ENCODE measurements at places on chromosomes 6 and 20.

DNA sequence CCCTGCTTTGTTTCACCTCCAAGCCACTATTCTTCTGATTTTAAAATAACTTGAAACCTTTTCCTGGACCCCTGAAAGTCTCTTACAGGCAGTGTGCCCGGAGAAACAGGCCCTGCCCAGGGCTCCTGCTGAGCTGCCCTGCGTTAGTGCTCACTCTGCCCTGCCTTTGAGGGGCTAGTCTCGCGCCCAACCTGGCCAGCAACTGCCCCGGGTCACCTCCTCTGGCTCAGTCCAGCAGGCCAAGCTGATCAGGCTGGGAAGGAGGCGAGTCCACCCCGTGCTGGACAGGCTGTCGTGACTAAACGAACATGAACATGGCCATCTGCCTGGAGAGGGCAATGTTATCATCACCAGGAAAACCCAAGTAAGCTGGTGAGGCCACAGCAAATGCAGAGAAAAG is 245.4 kb downstream of the ANKRD60 start:
- no peak overlapping the region for H3K27ac ChIP-seq
- H3K4me3 ChIP-seq: no peak overlapping the region
- H3K27me3 ChIP-seq: no peaks in the 10 kb centered on the region
- no peaks in the 10 kb centered on the region for H3K36me3 ChIP-seq
- DNase-seq: no peak

DNA sequence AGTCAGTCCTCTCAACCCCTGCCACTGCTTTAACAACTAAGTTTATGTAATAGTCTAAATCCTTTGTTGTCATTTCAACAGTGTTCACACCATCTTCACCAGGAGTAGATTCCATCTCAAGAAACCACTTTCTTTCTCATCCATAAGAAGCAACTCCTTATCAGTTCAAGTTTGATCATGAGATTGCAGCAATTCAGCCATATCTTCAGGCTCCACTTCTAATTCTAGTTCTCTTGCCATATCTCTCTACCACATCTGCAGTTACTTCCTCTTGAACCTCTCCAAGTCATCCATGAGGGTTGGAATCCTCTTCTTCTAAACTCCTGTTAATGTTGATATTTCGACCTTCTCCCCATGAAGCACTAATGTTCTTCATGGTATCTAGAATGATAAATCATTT is 57.9 kb upstream of the FOXO3 start:
- H3K27ac ChIP-seq: no peak overlapping the region
- H3K4me3 ChIP-seq: no peak overlapping the region
- no peaks in the 10 kb centered on the region for H3K4me1 ChIP-seq
- H3K27me3 ChIP-seq: no peaks in the 10 kb centered on the region
- H3K36me3 ChIP-seq: no peaks in the 10 kb centered on the region

GRCh38 chr6:73362358-73362757 is at the start of gene KHDC3L:
KHDC3L (plus strand) TSS chr6:73362658; CDS start chr6:73362730, 72 bp downstream.
- H3K4me3 ChIP-seq: no peak within 1 kb of the TSS
- H3K36me3 ChIP-seq: no peaks in the 10 kb centered on the region
- H3K27me3 ChIP-seq: no peaks in the 10 kb centered on the region

- no peaks in the 10 kb centered on the region for H3K4me1 ChIP-seq
- H3K27ac ChIP-seq: no peak overlapping the region
- H3K4me3 ChIP-seq: no peak overlapping the region
- DNase-seq: no peak
- H3K27me3 ChIP-seq: no peaks in the 10 kb centered on the region
- H3K36me3 ChIP-seq: no peaks in the 10 kb centered on the region
Measured at GRCh38 chr6:81606965-81607381, 145.5 kb downstream of the TENT5A start.

DNA sequence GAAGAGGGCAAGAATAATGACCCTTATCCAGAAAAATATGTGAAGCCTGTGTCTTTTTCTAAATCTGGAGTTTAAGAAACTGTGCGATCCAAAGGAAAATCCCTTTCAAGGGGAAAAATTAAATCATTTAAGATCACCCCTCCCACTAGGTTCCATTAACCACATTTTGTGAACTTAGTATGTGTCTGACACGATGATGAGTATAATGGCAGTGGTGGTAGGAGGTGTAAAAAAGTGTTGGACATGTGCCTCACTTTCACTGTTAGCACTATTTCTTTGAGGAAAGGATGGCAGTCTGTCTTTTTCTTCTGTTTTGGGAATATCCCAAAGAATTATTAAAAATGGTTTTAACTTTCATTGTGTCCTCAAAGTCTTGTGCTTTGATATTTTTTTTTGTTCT is 392.3 kb upstream of the CITED2 start:
- no peaks in the 10 kb centered on the region for H3K36me3 ChIP-seq
- no peaks in the 10 kb centered on the region for H3K4me1 ChIP-seq
- no peak overlapping the region for H3K4me3 ChIP-seq
- H3K27me3 ChIP-seq: no peaks in the 10 kb centered on the region

- H3K27ac ChIP-seq: no peak overlapping the region
- no peak for DNase-seq
- no peaks in the 10 kb centered on the region for H3K27me3 ChIP-seq
- H3K36me3 ChIP-seq: no peaks in the 10 kb centered on the region
Measured at GRCh38 chr20:20341371-20341770, 26.5 kb upstream of the INSM1 start.

GRCh38 chr6:20589266-20589665 is 55.0 kb downstream of the CDKAL1 start:
- no peak overlapping the region for H3K4me3 ChIP-seq
- no peaks in the 10 kb centered on the region for H3K27me3 ChIP-seq
- H3K27ac ChIP-seq: no peak overlapping the region
- H3K36me3 ChIP-seq: no peaks in the 10 kb centered on the region
- DNase-seq: no peak
- no peaks in the 10 kb centered on the region for H3K4me1 ChIP-seq

DNA sequence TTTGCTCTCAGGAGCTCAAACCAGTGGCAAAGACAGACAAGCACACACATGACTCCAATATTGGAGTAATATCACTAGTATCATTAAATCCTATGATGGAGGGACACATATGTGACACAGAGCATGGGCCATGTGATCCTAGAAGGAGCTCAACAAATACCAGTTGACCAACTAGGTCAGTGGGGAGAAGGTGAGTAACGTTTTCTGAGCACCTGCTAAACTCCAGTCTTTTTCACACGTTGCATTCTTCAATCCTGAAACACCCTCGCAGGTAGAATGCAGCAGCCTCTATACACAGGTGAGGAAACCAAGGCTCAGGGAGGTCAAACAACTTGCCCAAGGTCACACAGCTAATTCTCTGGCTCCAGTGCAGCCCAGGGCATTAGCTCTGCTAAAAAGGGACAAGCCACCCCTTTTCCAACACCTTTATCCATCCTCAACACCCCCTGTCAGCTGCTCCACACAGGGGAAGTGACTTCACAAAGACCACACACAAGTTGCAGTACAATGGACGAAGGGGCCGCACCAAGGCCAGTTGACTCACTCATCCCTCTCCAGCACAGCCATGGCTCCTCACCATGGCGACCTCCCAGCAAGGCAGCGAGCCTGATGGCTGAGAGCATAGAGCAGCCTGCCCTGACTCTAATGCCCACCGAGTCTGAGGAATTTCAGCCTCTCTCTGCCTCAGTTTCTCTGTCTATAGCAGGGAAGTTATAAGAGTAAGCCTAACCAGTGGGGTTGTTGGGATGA is 4.4 kb downstream of the CAPN11 start:
- H3K27me3 ChIP-seq: no peaks in the 10 kb centered on the region
- H3K27ac ChIP-seq: no peak overlapping the region
- H3K4me3 ChIP-seq: no peak overlapping the region
- H3K36me3 ChIP-seq: no peaks in the 10 kb centered on the region
- no peak for DNase-seq

GRCh38 chr6:56660381-56660730 is 17.7 kb upstream of the DST start:
- no peak overlapping the region for H3K4me3 ChIP-seq
- no peak for DNase-seq
- H3K4me1 ChIP-seq: no peaks in the 10 kb centered on the region
- no peaks in the 10 kb centered on the region for H3K36me3 ChIP-seq
- no peaks in the 10 kb centered on the region for H3K27me3 ChIP-seq
- no peak overlapping the region for H3K27ac ChIP-seq
